Fibroblast of lung (primary cell): ENCODE measurements at places on chromosomes 13 and 19. TPM values are rescaled to one million over a fixed set of nuclear protein-coding genes. Genes with fewer than 3 reads are reported as not detected.

The TSSK6 gene
- total RNA-seq = 3.1 and 5.8 TPM in 2 replicates

The NCR1 gene
- total RNA-seq = not detected in 2 replicates

DNA sequence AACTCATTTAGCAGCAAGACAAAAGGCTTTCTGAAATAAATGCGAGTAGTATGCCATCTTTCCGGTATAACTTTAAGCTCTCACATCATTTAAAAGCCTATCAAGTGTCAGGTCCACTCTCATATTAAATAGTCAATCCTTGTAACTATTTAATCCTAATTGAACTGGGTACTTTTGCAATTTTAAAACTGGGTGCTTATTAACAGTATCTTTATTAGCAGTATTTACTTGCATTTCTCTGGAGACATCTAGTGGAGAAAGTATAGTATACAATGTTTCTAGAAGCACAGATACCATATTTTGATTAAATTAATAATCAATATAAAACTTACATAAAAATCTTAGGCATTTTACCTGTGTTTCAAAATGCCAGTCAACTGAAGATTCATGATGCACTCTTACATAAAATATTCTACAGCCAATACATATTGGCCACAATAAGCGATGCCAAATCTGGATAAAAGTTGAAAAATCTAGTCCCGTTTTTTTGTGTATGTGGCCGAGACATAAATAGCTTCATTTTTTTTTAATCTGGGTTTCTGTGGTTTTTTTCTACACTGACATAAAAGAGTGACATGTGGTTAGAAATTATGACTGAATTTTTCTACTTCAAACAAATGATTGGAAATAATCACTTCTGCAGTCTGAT, 4.3 kb upstream of the POSTN start:
- no peak overlapping the region for H3K4me3 ChIP-seq
- H3K27ac ChIP-seq = no peak overlapping the region
- no peaks in the 10 kb centered on the region for H3K27me3 ChIP-seq
- DNase-seq = peak; percentile 64

DNA sequence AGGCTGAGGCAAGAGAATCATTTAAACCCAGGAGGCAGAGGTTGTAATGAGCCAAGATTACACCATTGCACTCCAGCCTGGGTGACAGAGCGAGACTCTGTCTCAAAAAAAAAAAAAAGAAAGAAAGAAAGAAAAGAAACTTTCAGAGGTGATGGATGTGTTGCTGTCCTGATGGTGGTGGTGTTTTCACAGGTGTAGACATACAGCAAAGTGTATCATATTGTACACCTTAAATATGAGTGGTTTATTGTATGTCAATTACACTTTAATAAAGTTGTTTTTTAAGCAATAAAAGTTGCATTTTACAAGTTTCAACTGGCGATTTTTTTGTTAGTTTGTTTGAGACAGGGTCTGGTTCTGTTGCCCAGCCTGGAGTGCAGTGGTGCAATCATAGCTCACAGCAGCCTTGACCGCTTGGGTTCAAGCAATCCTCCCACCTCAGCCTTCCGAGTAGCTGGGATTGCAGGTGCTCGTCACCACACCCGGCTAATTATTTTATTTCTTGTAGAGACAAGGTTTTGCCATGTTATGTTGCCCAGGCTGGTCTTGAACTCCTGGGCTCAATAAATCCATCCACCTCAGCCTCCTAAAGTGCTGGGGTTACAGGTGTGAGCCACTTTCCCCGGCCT, 13.5 kb upstream of the INSR start:
- no peaks in the 10 kb centered on the region for H3K27me3 ChIP-seq
- H3K36me3 ChIP-seq = no peaks in the 10 kb centered on the region
- no peak overlapping the region for H3K27ac ChIP-seq
- DNase-seq = no peak
- H3K4me3 ChIP-seq = no peak overlapping the region
- no peaks in the 10 kb centered on the region for H3K4me1 ChIP-seq

DNA sequence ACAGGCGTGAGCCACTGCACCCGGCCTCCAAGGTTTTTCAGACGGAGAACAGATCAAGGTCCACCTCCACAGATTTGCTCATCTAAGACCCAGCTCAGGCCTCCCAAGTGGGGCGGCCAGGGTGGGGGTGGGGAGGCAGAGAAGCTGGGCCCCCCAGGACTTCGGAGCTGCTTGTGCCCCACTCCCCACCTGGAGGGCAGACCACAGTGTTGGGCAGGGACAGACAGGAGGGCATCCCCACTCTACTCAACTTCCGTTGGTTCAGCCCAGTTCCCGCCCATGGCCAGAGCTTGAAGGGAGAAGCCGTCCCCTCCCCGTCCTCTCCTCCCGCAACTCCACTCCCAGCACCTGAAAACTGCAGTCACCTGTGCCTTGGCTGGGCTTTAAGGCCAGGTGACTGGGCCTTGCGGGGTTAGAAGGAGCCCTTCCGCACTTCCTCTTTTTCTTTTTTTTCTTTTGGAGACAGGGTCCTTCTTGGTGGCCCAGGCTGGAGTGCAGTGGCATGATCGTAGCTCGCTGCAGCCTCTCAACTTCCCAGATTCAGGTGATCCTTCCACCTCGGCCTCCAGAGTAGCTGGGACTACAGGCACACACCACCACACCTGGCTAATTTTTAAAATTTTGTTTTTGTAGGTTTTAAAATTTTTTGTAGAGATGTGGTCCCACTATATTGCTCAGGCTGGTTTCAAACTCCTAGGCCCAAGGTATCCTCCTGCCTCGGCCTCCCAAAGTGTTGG, 734 bp upstream of the LRRC8E start:
- no peaks in the 10 kb centered on the region for H3K4me1 ChIP-seq
- DNase-seq = no peak
- H3K36me3 ChIP-seq = no peaks in the 10 kb centered on the region
- H3K4me3 ChIP-seq = no peak overlapping the region

DNA sequence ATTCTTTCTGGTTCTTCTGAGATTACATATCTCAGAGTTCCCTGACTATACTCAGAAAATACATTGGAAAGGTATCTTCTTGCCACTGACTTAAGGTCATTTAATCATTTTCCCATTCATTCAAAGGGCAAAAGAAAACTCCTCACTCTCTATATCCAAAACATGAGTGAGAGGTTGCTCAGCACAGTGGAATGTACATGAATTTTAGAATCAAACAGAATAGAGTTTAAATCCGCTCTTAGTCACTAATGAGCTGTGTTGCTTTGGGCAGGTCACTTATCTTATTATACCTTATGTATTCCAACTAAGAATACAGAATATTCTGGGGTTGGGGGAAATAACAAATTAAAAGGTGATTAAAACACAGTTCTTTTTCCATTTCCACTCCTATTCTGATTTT, 452.6 kb upstream of the KLF12 start:
- DNase-seq = peak; percentile 53
- no peaks in the 10 kb centered on the region for H3K27me3 ChIP-seq
- no peaks in the 10 kb centered on the region for H3K36me3 ChIP-seq
- no peak overlapping the region for H3K27ac ChIP-seq
- H3K4me3 ChIP-seq = no peak overlapping the region

DNA sequence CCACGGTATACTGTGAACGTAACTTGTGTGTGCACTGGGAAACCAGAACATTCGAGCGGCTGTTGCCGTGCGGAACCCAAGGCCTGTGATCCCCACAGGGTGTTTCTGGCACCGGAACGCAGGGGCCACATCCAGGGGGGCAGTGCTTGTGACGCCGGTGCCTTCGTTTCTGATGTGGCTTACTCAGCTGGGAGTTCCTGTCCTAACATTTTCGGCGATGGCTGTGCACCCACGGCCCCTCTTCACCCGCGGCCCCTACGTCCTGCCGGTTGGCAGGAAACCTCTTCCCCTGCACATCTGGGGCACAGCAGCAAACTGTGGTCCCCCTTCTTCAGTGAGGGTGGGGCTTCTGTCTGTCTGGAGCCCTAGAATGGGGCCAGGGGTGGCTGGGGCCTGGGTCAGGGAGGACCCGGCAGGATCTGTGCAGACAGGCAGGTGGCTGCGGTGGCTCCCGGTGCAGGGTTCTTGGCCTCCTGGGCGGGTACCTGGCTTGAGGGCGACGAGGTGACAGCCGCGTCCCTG, 26.2 kb downstream of the CSNK1G2 start:
- H3K36me3 ChIP-seq = peaks cover 2% of the 10 kb centered on the region
- H3K4me1 ChIP-seq = no peaks in the 10 kb centered on the region
- no peaks in the 10 kb centered on the region for H3K27me3 ChIP-seq
- no peak overlapping the region for H3K4me3 ChIP-seq
- H3K27ac ChIP-seq = no peak overlapping the region
- DNase-seq = no peak

DNA sequence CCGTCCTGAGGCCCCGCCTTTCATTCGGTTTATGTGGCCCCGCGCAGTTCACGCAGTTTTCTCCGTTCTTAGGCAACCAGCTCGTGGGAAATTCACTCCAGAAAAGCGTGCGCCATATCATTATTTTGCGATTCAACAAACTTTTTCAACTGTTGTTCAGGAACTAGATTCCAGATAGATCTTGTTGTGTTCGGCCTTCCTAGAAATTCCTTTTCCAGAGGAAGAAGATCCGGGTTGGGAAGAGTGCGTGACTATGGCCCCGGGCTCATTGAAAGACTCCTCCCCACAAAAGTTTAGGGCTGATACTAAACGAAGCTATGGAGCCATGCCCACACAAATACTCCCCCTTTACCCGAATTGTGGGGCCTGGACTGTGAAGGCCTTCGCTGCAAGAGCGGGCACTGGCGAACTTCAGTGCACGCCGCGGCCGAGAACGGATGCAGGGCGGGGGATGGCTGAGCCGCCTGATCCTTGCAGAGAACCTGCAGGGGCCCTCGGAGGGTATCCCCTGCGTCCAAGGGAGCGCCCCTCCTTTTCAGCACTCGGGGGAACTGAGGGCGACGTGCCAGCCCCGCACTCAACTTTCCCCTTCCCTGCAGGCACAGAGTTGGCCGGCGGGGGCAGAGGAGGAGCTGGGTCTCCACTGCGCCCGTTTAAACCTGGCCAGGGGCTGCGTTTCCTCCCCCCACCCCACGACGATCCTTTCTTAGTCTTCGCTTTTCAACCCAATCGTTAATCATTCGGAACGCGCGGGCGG, 904 bp upstream of the SOX1 start:
- no peaks in the 10 kb centered on the region for H3K4me1 ChIP-seq
- peaks cover 39% of the 10 kb centered on the region for H3K27me3 ChIP-seq
- H3K4me3 ChIP-seq = no peak overlapping the region
- no peak for DNase-seq

DNA sequence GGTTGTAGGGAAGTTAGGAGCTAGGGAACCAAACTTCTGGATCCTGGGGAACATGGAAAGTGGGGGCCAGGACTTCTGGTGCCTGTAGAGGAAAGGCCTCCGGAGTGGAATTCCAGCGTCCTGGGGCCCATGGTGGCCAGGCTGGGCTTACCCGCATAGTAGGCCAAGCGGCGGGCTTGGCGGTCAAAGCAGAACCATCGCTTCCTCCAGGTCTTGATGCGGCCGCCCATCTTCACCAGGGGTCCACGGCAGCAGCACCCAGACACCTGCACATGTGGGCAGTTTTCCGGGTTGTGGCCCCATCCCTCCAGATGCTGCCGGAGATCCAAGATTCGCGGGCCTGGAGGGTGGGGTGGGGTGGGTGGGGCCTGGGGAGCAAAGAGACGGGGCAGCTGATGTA, 13.8 kb upstream of the LYPD3 start:
- H3K4me3 ChIP-seq = no peak overlapping the region
- H3K27ac ChIP-seq = no peak overlapping the region
- peaks cover 11% of the 10 kb centered on the region for H3K4me1 ChIP-seq
- no peak for DNase-seq

DNA sequence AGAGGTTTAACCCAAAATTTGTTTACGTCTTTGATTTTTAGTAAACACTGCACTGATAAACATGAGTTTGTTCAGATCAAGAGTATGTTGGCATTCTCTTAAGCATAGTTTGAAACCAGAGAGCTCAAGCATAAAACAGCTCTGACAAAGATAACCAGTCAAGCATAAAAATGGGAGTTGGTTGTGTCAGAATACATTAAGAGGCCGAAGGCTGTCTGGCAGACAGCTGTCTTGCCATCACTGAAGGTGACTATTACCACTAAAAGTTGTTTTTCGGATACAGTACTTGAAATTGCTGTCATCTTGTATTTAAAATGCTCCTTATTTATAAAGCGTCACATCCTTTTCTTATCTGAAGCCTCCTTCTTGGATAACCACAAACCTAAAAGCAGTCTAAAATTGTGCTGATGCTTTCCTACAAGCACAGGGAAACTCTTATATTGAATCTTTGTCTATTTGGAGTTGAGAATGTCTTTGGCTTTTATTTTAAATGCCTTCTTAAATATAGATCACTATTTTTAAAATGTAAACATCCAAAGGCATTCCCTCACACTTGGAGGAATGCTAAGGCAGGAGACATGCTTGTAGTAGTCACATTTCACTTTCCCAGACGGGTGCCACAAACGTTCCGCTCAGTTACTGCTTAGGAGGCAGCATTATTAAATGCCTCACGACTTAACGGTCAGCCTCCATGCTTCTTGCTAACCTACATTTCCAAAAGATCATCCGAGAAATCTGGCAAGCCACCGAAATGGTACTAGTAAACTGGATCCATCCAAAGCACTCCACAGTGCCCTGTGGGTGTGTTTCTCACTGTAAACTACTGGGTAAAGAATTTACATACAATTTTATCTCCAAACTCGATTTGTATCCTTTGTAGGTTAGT, 1.5 kb downstream of the SMAD9 start:
- H3K4me3 ChIP-seq = peak overlapping the region; percentile 56
- peak overlapping the region; percentile 45 for H3K27ac ChIP-seq
- no peaks in the 10 kb centered on the region for H3K4me1 ChIP-seq
- no peaks in the 10 kb centered on the region for H3K36me3 ChIP-seq
- peak; percentile 47 for DNase-seq

GRCh38 chr13:27028683-27029480, 142.7 kb downstream of the USP12 start:
- H3K36me3 ChIP-seq = no peaks in the 10 kb centered on the region
- H3K4me1 ChIP-seq = no peaks in the 10 kb centered on the region
- no peak for DNase-seq
- H3K27me3 ChIP-seq = peaks cover 3% of the 10 kb centered on the region

DNA sequence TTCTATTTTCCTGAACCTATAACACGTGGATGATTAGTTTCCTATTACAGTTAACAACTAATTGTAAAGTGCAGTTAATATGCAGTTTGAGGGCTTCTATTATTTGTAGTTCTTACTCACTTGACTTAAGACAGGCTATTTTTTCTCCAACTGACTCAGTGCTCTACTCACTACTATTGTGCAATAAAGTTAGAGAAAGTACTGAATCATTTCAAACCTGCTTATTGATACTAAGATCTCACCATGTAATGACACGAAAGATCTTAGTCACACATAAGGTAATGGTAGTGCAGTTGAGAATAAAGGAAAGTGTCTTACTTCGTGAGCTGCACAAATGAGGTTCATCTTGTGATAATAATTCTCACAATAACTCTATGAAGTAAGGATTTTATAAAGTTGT, 22.8 kb upstream of the ITM2B start:
- peak; percentile 89 for DNase-seq
- H3K4me3 ChIP-seq = no peak overlapping the region
- no peaks in the 10 kb centered on the region for H3K27me3 ChIP-seq
- no peaks in the 10 kb centered on the region for H3K4me1 ChIP-seq
- H3K36me3 ChIP-seq = no peaks in the 10 kb centered on the region

GRCh38 chr19:840519-841206, at the start of gene PRTN3:
PRTN3 (plus strand) TSS chr19:840999; CDS start chr19:841009, 10 bp downstream.
- no peaks in the 10 kb centered on the region for H3K4me1 ChIP-seq
- DNase-seq = no peak
- no peak within 1 kb of the TSS for H3K4me3 ChIP-seq
- H3K27me3 ChIP-seq = peaks cover 13% of the 10 kb centered on the region
- H3K36me3 ChIP-seq = no peaks in the 10 kb centered on the region

GRCh38 chr13:77250975-77251374, 75.9 kb downstream of the MYCBP2 start:
- no peak for DNase-seq
- H3K36me3 ChIP-seq = no peaks in the 10 kb centered on the region
- H3K27ac ChIP-seq = no peak overlapping the region
- no peaks in the 10 kb centered on the region for H3K4me1 ChIP-seq
